Activated CD4-positive, alpha-beta T cell treated with anti-CD3 and anti-CD28 coated beads, Interleukin-2, amount 10 ng/mL, durations not matched to agents 7 days and 5 days (primary cell): ENCODE measurements at places on chromosomes 7 and 10. TPM values are rescaled to one million over a fixed set of nuclear protein-coding genes. Genes with fewer than 3 reads are reported as not detected.

Gene GSAP
- total RNA-seq: 7.8 TPM

GRCh38 chr7:102214477-102215072 is 72.1 kb upstream of the SH2B2 start:
- H3K27ac ChIP-seq: no peak overlapping the region
- H3K27me3 ChIP-seq: no peaks in the 10 kb centered on the region
- no peak for DNase-seq
- no peaks in the 10 kb centered on the region for H3K36me3 ChIP-seq
- H3K4me3 ChIP-seq: no peak overlapping the region
- no peaks in the 10 kb centered on the region for H3K4me1 ChIP-seq

- no peaks in the 10 kb centered on the region for H3K4me1 ChIP-seq
- peaks cover 3% of the 10 kb centered on the region for H3K27me3 ChIP-seq
- no peak overlapping the region for H3K4me3 ChIP-seq
- no peaks in the 10 kb centered on the region for H3K36me3 ChIP-seq
- DNase-seq: no peak
- H3K27ac ChIP-seq: no peak overlapping the region
Observed at GRCh38 chr10:32104622-32105509, 48.6 kb upstream of the KIF5B start.

Gene UCN3
- total RNA-seq: not detected

DNA sequence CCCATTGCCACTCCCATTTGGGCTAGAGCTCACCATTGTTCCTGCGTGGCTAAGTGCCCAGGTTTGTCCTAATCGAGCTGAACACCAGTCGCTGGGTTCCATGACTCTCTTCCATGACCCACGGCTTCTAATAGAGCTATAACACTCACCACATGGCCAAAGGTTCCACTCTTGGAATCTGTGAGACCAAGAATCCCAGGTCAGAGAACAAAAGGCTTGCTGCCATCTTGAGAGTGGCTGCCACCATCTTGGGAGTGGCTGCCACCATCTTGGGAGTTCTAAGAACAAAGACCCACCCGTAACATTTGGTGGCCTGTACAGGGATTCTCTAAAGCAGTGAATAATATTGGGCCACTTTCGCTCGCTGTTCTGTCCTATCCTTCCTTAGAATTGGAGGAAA is 37.0 kb downstream of the AKR1B15 start:
- H3K4me3 ChIP-seq: no peak overlapping the region
- H3K27me3 ChIP-seq: peaks cover 14% of the 10 kb centered on the region
- no peak for DNase-seq

Gene ZPBP
- not detected for total RNA-seq

Gene SLC16A9
- 0.12 TPM for total RNA-seq
